ENCODE measurements at places on chromosomes 4 and X.

DNA sequence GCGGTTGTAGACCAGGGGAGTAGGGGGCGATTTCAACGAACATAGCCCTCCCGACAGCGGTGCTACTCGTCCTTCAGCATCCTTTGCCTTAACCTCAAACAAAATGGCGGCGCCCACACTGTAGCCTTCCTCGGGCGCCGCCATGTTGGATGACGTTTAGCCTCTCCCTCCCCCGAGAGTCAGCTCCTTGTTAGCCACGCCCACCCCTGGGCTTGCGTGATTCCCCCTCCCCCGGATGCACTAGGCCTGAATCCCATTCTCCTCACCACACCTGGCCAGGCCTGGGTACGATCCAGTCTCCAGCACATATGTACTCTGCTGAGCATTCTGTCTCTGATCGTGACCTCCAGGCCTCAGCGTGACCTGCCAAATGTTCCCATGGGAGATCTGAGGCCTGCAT, 49.0 kb upstream of the ZNF157 start:
- no peak for DNase-seq

DNA sequence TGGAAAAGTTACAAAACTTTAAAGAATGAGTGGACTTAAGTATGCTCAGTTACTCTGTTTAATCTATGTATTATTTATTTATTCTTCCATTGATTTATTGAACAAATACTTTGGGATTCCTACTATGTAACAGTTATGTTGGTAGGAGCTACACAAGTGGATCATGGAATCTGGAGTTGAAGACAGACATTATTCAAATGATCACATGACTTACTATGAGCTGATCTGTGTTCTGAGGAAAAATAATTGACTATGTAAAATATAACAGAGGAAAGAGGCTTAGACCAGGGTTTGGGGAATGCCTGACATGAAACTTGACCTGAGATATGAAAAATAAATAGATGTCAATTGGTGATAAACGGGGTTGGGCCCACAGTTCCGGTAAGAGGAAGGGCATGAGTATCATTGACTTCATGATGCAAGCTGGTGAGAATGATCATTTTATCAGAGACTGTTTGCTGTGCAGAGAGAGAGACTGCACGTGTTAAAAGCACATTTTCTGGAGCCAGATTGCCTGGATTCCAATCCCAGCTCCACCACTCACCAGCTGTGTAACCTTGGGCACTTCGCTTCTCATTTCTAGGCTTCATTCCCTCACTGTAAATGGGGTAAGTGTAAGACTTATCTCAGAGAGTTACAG, 179.0 kb downstream of the SPCS3 start:
- DNase-seq, result peak; percentile 65

DNA sequence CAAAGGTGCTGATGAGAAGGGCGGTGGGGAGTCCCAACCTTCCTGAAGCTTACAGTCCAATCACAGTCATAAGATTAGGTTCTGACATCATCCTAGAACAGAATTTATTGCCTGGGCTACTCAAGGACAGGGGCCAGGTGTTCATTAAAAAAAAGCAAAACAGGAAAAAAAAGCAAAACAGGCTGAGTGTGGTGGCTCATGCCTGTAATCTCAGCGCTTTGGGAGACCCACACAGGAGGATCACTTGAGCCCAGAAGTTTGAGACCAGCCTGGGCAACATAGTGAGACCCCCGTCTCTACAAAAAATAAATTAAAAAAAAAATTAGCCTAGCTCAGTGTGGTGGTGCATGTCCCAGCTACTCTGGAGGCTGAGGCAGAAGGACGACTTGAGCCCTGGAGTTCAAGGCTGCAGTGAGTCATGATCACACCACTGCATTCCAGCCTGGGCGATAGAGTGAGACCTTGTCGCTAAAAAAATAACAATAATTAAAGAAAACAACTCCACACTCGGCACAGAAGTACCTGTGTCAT, 3.0 kb downstream of the RAB9A start:
- DNase-seq, result no peak

DNA sequence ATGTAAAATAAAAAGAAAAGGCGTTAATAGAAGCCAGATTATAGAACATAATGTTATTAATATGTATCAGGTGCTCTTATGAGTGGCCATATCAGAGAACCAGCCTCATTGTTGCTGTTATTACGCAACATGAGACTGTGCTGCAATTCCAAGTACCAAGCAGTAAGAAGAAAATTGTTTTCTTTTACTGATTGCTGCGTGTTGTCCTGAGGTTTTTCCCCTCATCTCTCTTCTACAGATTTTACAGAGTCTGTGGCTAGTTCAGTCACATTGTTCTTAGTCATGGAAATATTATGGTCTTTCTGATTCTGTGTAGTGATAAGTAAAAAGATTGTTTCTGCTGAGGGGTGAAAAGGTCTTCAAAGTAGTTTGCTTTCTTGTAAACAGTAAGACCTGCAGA, 55.9 kb downstream of the NPNT start:
- no peak for DNase-seq

DNA sequence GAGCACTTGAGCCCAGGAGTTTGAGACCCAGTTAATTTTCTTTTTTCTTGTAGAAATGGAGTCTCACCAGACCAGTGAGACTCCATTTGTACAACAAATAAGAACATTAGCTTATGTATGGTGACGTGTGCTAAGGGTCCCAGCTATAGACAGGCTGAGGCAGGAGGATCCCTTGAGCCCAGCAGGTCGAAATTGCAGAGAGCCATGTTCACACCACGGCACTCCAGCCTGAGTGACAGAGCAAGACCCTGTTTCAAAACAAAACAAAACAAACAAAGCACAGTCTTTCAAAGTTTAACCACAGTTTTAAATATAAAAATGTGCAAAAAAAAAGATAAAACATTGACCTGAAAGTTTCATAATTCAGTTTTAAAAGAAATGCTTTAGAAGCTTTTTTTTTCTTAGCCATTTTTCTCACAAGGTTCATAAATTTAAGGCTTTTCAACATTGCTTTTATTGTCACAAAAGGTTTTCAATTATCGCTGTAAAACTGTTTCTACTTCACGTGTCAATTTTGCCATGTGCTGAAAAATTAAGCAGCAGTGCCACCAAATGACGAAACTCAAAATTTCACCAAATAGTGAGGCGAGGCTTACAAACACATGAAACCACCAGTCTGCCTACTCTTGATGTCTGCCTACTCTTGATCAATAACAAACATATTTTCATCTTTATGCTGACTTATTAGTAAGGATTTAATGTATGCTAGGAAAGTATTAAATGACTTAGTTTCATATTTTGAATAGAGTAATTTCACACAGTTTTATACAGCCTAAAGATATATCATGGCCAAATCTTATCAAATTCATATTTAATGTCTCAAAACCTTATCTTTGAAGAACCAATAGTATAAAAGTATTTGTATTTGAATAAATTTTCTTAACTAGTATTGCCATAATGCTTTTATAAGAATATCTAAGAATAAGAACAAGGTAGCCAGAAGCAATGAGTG, 126.3 kb downstream of the NEK1 start:
- peak; percentile 47 for DNase-seq

- DNase-seq, result no peak
These were observed 37.8 kb upstream of the EXOC1L start for GRCh38 chr4:55781812-55782211.

- DNase-seq, result no peak
These were observed 154.2 kb downstream of the RAB28 start for GRCh38 chr4:13329963-13330362.

DNA sequence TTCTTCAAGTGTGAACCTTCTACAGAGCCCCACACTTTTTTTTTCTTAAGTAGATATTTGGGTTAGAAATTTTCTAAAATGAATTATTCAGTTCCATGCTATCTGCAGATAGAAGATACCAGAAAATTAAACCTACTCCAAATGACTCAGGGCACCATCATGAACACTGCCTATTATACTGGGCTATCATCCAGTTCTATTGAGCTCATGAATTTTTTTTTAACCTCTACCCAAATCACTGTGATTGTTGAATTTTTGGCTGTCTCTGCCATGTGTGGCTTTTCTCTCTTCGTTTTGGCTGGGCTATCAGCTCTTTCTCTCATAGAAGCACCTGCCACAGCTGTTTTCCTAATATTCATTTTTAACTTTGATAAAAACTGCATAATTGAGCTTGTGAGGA, 31.0 kb upstream of the SLC34A2 start:
- DNase-seq, result no peak
